Activated CD8-positive, alpha-beta memory T cell treated with anti-CD3 and anti-CD28 coated beads for 1 hour (primary cell): ENCODE measurements at places on chromosomes 11 and 22.

DNA sequence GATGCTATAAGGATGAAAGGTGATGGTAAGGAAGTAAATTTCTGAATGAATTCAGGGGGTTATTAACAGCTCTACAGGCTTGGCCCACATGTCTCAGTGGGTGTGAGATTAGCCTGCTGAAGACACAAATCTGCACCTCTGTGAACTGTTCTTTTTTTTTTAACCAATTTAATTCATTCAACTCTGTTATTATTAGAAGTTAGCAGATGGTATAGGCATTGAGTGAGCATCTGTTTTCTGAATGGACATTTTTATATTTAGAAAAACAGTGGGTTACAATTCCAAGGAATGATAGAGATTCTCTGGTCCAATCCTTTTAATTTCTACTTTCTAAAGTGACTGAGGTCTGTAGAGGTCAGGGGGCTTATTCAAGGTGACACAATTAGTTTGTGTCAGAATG, 122.0 kb upstream of the SORL1-AS1 start:
- DNase-seq: no peak

DNA sequence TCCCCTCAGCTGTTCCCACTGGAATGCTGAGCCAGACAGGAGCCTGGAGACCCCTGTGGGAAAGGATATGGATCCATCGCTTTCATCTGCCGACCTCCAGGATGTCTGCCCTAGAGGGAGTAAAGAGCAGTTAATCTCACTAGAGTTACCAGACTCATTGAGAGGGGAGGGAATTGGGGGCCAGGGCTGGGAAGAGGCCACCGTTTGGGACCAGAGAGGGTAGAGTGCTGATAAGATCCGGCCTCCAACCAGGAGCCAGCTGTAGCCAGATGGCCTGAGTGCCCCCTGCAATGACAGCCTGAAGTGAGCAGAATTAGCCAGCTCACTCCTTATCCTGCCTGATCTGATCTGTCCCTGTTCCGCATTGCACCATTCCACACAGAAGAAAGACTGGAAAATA, 3.7 kb upstream of the APLNR start:
- DNase-seq: no peak

GRCh38 chr11:12289667-12290476, 87.5 kb upstream of the PARVA start:
- DNase-seq: no peak

DNA sequence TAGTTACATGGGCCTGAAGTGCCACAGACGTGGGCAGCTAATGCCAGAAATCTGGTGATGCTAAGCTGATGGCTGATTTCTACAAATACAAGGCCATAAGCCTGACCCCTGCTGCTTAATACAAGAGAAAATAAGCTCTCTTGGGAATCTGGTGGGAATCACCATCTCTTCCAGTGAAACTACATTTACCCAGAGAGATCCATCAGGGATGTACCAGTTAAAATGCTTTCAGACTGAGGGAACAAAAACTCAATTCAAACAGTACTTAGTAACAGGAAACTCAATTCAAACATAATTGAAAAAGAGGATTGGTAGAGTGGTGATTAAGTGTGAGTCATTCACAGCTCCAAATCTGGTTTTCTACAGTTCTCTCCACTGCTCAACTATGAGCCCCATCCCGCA, 1.7 kb upstream of the CAVIN3 start:
- no peak for DNase-seq

DNA sequence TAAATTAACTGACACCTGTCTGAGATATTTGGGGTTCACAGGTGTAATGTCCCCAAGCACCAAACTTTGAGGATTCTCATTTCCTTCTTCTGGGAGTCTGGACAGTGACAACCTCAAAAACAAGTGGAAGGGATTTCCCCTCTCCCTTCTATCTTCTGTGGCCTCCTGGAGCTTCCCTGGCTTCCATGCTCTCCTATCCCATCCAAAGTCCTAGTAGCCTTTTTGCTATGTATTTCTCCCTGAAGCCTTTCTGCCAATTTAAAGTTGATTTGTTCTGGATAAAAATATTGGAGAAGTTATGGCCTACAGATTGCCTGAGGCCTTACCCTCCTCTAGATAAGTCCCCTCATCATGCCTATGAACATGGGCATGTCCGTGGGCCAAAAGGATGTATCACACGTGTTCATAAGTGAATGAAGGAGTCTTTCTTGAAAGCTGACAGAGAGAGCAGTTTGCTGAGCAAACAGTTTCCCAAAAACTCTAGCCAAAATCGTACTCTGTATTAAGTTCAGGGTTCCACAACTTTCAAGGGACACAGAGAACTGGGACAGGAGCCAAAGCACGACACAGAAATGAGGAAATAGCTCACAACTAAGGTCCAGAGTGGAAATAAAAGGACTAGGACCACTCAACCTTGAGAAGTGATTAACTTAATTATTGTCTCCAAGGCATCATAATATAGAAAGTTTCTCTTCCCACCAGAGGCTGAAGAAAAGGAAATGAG, 6.7 kb downstream of the HEPACAM start:
- DNase-seq: no peak

GRCh38 chr11:83042964-83043711, 28.6 kb downstream of the RAB30 start:
- DNase-seq: no peak

GRCh38 chr11:35321532-35322317, 97.6 kb downstream of the SLC1A2 start:
- DNase-seq: no peak

DNA sequence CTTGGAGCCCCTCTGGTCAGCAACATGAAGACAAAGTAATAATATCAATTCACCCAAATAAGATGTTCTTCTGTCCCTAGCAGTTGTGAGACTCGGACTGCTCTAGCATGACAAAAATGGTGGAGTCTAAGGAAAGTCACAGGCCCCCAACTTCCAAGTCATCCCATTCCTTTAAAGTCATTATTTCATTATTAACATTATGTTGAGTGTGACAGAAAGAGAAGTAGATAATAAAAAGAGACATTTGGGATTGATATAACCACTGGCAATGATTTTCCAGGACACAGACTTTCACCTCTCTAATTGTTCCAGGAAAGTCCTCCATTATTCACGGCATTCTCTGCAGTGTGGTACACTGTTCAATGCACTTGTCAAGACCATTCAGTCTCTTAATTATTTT, 1533.0 kb upstream of the TENM4 start:
- no peak for DNase-seq

- no peak for DNase-seq
These were observed 13.1 kb downstream of the C11orf96 start for GRCh38 chr11:43955381-43956118.

GRCh38 chr22:41619979-41620588, 759 bp downstream of the DESI1 start:
- peak; percentile 17 for DNase-seq

- DNase-seq: no peak
These were observed 48.0 kb upstream of the CARS1 start for GRCh38 chr11:3104961-3105790.
